Fibroblast of the aortic adventitia (primary cell): ENCODE measurements at places on chromosomes 1 and 21. TPM values are rescaled to one million over a fixed set of nuclear protein-coding genes. Genes with fewer than 3 reads are reported as not detected.

SH2D1B gene
- under 0.01 TPM in 1 of 2 replicates, not detected in the other for total RNA-seq

TRIM45 gene
- total RNA-seq, result 3.3 and 8.1 TPM in 2 replicates

HAPLN2 gene
- not detected in 2 replicates for total RNA-seq

TMEM222 gene
- 19.0 and 31.4 TPM in 2 replicates for total RNA-seq

DNA sequence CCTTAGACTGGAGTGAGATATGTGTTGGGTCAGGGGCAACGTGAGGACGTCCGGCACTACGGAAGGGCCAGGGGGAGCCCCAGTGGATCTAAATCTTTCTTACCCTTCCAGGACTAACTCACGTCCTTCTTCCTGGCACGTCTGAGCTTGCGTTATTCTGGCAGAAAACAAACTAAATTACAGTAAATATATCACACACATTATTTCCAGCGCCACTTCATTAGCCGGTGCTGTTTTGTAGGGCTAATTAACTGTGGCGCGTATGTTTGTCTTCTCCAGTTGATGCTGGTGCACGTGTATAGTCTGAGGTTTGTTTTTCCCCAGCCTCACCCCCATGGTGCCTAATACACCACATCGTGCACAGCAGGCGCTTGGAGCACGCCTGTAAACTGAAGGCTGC lies 59.2 kb downstream of the TLR5 start:
- DNase-seq, result no peak

GRCh38 chr1:192573499-192573898 lies 2.1 kb upstream of the RGS1 start:
- DNase-seq, result peak; percentile 62
